ENCODE measurements at places on chromosomes 12 and 14. TPM values are rescaled to one million over a fixed set of nuclear protein-coding genes. Genes with fewer than 3 reads are reported as not detected.

- no peak for DNase-seq
These were observed 4.2 kb upstream of the TRHDE start for GRCh38 chr12:72267974-72268373.

DNA sequence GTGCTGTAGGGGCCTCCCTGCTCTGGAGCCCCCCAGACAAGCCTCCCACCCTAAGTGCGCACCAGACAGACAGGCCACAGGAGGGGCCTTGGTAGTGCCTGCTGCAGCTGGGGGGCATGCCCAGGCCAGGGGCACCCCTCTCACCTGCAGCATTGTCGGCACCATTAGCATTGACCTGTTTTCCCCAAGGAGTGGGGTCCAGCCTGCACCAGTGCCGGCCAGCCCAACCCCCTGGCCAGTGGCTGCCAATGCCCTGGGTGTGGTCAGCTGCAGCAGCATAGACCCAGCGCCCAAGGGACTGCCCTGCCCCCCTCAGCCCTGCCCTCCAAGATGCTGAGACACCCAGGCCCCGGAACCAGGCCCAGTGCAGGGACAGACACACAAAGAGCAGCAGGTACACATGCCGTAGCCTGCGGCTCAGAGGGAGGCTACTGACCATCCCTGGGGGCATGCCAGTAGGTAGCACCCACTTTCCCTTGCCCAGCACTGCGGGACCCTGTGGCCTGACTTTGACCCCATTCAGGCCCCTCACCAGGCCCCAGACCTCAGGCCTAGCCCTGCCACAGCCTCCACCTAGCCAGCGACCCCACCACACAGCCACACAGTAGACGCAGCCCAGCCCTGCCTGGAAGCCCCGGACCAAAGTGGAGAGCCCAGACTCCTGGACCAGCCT is 1.0 kb downstream of the AHNAK2 start:
- no peak for DNase-seq

- no peak for DNase-seq
These were observed 628 bp upstream of the LLPH start for GRCh38 chr12:66131067-66131688.

DNA sequence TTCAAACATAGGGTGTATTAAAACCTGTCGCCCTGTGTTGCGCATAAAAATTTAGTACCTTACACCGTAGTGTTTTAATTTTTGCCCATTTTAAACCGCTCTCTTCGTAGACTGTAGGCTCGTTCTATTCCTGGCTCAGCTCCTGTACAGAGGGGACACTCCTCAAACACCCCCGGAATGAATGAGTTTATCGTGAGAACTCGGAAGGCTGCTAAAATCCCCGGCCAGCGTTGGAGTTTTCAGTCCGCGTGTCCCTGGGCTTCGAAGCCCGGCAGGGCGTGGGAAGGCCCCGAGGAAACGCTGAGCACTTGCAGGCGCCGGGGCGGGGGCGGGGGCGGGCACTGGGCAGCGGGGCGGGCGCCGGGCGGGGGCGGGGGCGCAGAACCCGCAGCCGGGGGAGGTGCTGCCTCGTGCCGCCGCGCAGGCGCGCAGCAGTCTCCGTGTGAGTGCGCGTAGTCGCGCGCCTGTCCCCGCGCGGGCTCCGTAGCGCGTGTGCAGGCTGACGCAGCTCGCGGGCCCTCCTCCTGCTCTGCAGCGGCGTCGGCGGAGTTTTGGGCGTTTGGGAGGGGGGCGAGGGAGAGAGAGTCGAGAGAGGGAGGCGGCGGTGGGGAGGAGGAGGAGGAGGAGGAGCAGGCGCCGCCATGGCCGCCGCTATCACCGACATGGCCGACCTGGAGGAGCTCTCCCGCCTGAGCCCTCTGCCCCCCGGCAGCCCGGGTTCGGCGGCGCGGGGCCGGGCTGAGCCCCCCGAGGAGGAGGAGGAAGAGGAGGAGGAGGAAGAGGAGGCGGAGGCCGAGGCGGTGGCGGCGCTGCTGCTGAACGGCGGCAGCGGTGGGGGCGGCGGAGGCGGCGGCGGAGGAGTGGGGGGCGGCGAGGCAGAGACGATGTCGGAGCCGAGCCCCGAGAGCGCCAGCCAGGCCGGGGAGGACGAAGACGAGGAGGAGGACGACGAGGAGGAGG is at the start of gene AEBP2:
Gene AEBP2 (plus strand): TSS at position 434 of the 960 bp plus-strand sequence. CDS start 208 bp downstream, at position 642.
- DNase-seq: peak; percentile 92

GRCh38 chr14:25756876-25757275 is 706.9 kb upstream of the STXBP6 start:
- no peak for DNase-seq

The ESRRB gene
- 0.16 TPM for total RNA-seq

The LALBA gene
- not detected for total RNA-seq

The SDR9C7 gene
- total RNA-seq: not detected

All from breast epithelium (tissue), 4 donors.